Type B pancreatic cell (in vitro differentiated cells): ENCODE measurements at places on chromosomes 4 and X.

GRCh38 chr4:22099896-22100295 lies 151.3 kb upstream of the KCNIP4 start:
- DNase-seq = no peak

- no peak for DNase-seq
These were observed 30.9 kb downstream of the RAI2 start for GRCh38 chrX:17830211-17830610.

GRCh38 chr4:159416073-159416472 lies 313.2 kb downstream of the RAPGEF2 start:
- no peak for DNase-seq

- no peak for DNase-seq
These were observed 141.8 kb downstream of the CBR4 start for GRCh38 chr4:168868044-168868781.

- peak; percentile 95 for DNase-seq
These were observed at the start of gene MED28 for GRCh38 chr4:17614416-17615299. TSS of gene MED28 (plus strand) at chr4:17614641. CDS start at chr4:17614655, 14 bp downstream.

DNA sequence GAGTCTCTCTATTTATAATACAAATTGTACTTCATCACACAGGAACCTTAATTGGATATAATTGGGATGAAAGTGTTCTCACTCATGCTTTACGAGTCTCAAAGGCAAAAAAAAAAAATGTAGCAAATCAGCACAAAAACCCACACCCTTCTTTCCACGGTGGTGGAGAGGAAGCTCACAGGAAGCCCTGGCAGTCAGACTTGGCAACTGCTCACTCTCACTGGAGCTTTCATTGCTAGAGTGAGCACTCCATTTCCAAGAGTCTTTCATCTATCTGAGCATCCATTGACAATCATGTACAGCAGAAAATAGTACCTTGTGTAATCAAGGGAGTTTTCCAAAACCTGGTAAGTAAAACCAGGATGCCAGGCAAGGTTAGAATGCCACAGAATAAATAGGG lies 2159.4 kb upstream of the AGA start:
- no peak for DNase-seq
